Activated CD4-positive, alpha-beta T cell treated with anti-CD3 and anti-CD28 coated beads, Interleukin-2, amount 10 ng/mL, durations not matched to agents 24 days and 14 days (primary cell): ENCODE measurements at places on chromosomes 7 and 10.

- no peak for DNase-seq
- H3K36me3 ChIP-seq: no peaks in the 10 kb centered on the region
- H3K27me3 ChIP-seq: no peaks in the 10 kb centered on the region
- H3K27ac ChIP-seq: peak overlapping the region; percentile 86
- H3K4me3 ChIP-seq: peak overlapping the region; percentile 84
Measured at GRCh38 chr10:30784524-30784896, 155.0 kb upstream of the LYZL2 start.

DNA sequence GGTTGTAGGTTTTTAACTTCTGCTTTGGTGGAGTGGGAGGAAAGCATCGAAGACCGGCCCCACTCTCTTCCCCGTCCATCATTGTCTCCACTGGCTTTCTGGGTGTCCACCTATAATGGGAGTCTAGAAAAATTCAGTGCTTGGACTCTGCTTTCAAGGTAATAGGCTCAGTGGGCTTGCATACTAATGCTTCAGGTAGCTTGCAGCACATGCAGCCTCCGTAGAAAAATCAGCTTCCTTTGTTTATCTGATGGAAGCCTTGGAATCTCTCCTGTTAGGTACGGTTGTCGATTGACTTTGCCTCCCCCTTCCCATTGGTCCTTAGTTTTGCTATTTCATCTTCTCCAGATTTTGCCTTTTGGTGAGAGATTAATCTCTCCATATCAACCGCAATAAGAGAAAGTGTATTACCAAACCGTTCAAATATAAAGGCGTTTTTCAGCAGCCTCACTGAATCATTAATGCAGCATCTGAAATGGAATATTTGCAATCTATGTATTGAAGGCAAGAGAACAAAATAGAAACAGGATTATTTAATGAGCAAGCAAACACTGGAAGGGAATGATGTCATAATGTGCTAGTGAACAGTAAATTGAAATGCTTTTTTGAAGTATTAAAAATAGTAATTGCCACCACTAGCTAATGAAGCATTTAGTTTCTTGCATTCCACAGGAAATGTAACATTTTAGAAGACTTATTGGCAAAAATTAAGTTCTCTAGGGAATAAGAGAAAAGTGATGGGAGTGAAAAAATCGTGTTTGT is 944 bp downstream of the AVL9 start:
- no peak for DNase-seq
- H3K27ac ChIP-seq: peak overlapping the region; percentile 98
- peaks cover 30% of the 10 kb centered on the region for H3K4me1 ChIP-seq
- H3K27me3 ChIP-seq: no peaks in the 10 kb centered on the region

DNA sequence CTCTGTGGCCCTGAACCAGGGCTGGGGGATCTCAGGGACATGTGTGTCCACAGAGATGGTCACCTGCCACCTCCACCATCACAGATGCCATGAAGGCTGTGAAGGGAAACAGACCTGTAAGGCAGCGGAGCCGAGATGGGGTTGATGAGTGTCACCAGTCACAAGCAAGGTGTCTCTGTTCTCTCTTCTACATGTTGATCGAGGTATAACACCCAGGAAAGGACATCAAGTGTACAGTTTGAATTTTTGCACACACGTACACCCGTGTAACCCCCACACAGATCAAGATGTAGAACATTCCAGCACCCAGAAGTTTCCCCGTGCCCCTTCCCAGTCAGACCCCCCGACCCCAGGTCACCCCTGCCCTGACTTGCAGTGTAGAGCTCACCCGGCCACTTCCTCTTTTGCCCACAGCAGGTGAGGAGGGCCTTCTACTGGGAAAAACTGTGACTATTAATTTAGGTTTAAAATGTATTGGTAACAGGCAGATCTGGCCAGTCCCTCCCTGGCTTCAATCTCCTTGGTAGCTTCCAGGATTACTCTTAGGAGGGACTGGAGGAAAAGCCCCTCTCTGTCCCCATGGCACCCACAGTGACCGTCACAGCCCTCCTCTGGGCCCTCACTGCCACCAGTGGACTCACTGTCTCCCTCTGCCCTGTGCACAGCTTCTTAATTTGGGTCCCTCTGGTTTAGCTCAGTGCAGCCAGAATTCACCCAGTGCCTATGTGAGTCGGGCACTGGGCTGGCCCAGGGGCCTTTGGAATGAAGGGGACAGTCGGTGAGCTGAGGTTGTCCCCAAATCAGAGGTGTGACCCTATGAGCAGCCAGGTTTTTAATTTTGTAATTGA is 108.2 kb downstream of the LHPP start:
- no peak overlapping the region for H3K4me3 ChIP-seq
- H3K27me3 ChIP-seq: no peaks in the 10 kb centered on the region
- H3K36me3 ChIP-seq: no peaks in the 10 kb centered on the region

DNA sequence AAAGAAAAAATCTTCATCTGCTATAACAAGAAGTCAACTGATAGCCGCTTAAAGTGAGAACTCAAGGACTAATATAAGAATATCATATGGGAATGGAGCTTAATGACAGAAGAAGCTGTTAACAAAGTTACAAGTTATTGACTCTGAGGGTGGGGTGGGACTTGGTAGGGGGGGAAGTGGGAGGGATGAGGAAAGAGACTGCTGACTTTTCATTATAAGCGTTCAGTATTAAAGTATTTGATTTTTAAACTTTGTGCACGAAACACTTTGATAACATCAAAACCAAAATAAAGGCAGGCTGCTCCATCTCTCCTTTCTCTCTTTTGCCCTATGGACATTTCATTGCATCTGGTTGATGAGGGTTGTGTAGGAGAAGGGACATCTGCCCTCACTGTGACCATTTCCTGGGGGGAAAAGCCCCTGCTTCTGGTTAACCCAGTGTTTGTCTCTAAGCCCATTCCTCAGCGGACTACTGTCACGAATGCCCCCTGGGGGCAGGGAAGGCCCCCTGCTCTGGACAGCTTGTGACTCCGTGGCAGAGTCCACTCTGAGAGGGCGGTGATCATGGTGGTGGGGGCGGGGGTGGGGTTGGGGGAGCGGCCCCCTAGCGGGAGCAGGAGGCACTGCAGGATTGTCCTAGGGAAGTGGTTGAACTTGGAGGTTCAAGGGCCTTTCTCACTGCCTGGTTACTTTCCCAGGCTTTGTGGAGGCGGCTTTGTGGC is 17.4 kb downstream of the SLC13A4 start:
- H3K4me1 ChIP-seq: no peaks in the 10 kb centered on the region
- peak; percentile 67 for DNase-seq
- no peak overlapping the region for H3K4me3 ChIP-seq
- H3K36me3 ChIP-seq: no peaks in the 10 kb centered on the region
- H3K27me3 ChIP-seq: no peaks in the 10 kb centered on the region
- H3K27ac ChIP-seq: no peak overlapping the region

DNA sequence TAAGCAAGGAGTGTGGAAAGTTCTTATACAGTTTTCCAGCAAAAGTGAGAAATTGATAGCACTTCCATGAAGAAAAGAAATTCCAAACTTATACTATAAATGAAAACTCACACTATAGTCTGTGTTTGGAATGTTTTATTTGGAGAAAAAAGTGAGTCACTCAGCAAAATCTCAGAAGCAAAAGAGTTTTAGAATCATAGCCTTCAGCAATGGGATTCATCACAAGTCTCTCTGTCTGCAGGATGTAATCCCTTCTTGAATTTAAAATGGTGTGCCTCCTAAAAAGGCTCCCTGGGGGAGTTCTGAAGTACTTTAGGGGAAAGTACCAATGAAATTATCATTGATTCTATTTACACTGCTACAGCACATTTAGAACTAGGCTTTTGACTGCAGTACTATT is 756.4 kb downstream of the XPNPEP1 start:
- no peak overlapping the region for H3K4me3 ChIP-seq
- no peak overlapping the region for H3K27ac ChIP-seq
- DNase-seq: no peak
- no peaks in the 10 kb centered on the region for H3K36me3 ChIP-seq
- no peaks in the 10 kb centered on the region for H3K27me3 ChIP-seq

DNA sequence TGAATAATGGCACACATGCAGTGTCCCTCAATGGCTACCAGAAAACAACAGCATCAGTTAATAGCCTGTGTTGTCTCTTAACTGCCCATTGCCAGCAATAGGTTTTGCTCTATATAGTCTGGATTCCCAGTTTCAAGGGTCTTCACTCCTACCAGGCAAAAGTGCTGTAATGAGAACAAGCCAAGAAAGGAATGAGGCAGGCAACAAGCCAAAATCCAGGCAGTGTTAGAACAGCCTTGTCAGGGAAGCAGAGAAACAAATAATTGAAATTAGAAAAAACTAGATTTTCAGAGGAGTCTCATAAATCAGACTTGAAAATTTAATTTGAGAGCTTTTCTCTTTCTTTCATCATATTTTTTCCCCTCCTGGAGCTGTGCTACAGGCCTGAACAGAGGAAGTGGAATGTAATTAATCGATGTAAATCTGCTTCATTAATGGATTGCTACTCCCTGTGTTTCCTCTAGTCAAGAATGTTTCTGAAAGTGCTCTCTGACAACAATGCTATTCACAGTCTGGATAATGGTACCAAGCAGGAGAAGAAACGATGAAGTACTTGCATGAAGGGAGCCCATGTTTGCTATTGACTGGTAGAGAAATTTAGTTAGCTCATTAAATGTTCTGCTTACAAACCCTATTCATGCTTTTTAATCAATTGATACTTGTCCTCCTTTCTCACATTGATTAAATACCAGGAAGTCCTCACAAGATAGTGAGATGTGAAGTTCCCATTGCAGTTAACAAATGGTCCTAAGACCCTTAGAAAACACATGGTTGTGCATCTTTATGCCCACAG is 202.0 kb upstream of the LRRTM3 start:
- H3K27me3 ChIP-seq: no peaks in the 10 kb centered on the region
- H3K4me1 ChIP-seq: no peaks in the 10 kb centered on the region
- H3K27ac ChIP-seq: no peak overlapping the region
- no peak for DNase-seq
- H3K36me3 ChIP-seq: no peaks in the 10 kb centered on the region

- no peak overlapping the region for H3K4me3 ChIP-seq
- H3K4me1 ChIP-seq: peaks cover 2% of the 10 kb centered on the region
- no peaks in the 10 kb centered on the region for H3K36me3 ChIP-seq
- H3K27me3 ChIP-seq: peaks cover 2% of the 10 kb centered on the region
- H3K27ac ChIP-seq: no peak overlapping the region
Measured at GRCh38 chr7:104873401-104873800, 140.6 kb upstream of the KMT2E start.

DNA sequence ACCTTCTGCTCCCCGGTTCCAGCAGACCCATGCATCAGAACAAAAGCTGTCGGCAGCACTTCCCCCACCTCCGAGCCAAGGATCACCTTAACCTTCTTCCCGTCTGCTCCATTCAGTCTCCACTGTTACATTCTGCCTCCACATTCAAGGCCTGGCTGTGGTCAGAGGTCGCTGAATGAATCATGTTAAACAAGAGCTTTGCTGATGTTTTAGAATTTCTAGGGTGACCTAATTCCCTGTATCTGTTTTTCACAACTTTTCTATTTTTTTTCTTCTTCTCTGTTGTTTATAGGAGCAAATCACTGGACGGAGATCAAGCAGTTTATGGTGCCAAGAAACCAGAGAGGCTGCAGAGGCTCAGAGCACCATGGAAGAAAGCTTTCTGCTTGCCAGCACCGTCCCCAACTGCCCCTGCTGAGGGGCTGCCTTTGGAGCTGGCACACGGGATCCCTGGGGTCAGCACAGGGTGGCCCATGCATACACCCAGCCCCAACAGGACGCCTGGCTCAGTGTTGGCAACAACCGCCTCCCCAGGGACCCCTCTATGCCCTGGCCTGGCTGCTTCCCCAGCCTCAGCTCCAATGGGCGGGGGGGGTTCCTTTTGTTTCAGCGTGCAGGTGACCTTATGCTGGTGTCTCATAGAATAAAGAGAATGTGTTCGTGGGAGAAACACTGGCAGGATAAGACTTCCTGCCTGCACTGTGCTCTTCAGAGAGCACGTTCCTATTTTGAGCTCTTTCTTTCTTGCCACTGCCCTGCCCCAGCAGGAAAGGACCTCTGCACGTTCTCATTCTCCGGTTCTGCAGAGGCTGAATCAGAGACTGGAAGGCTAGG is 182.7 kb upstream of the LYZL2 start:
- H3K4me1 ChIP-seq: peaks cover 27% of the 10 kb centered on the region
- H3K4me3 ChIP-seq: peak overlapping the region; percentile 50
- H3K27me3 ChIP-seq: no peaks in the 10 kb centered on the region

GRCh38 chr7:40120020-40120419 is 14.4 kb downstream of the MPLKIP start:
- no peak overlapping the region for H3K4me3 ChIP-seq
- H3K27ac ChIP-seq: no peak overlapping the region
- H3K4me1 ChIP-seq: peaks cover 2% of the 10 kb centered on the region
- peaks cover 6% of the 10 kb centered on the region for H3K36me3 ChIP-seq

GRCh38 chr7:91852263-91852741 is 28.2 kb downstream of the MTERF1 start:
- H3K4me3 ChIP-seq: no peak overlapping the region
- H3K27me3 ChIP-seq: no peaks in the 10 kb centered on the region
- H3K36me3 ChIP-seq: no peaks in the 10 kb centered on the region
- DNase-seq: no peak
- no peak overlapping the region for H3K27ac ChIP-seq

DNA sequence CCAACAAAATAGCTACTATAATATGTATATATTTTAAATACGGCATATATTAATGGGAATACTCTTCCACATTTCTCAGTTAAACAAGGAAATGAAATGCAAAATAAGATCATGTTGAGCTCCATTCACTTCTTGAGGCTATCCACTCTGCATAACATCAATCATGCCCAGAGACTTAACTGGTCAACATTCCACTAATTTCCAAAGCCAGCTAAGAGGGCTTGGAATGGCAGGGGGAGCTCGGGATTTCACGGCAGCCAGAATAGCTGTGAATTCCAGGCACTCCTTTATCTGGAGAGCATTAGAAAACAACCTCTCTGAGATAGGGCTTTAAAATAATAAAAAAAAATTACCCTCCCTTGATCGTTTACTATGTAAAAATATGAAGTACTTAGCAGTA is 194.9 kb upstream of the CDCA7L start:
- DNase-seq: no peak
- H3K4me1 ChIP-seq: no peaks in the 10 kb centered on the region
- no peak overlapping the region for H3K27ac ChIP-seq
- no peak overlapping the region for H3K4me3 ChIP-seq
- no peaks in the 10 kb centered on the region for H3K36me3 ChIP-seq
- H3K27me3 ChIP-seq: peaks cover 9% of the 10 kb centered on the region

DNA sequence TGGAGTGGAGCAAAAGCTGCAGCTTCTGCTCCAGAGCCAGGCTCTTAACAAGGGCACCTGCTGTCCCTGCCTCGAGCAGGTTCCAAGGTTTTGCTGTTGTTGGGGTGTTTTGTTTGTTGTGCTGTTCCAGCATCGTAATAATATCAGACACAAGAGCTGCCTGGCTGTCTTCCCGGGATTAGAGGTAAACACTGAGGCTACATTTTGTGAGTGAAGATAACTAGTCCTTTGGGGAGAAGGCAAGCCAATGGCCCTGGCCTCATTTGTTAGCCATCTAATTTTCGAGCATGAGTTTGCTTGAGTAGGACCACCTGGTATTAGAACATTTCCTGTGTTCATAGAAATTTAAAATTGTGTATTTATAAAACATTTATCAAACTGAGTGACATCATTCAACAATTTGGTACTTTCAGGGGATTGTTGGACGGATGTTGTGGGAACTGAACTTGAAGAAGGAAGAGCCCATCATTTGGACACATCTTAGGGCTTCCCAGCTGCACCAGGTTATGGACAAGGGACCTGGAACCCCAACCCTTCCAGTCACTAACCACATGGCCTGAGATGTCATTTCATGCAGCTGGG is 555.0 kb downstream of the TNS3 start:
- DNase-seq: peak; percentile 33
- no peaks in the 10 kb centered on the region for H3K36me3 ChIP-seq
- H3K4me3 ChIP-seq: no peak overlapping the region
- no peak overlapping the region for H3K27ac ChIP-seq
- H3K4me1 ChIP-seq: no peaks in the 10 kb centered on the region
- H3K27me3 ChIP-seq: no peaks in the 10 kb centered on the region

GRCh38 chr10:114166043-114166442 is 8.0 kb downstream of the CCDC186 start:
- H3K27me3 ChIP-seq: no peaks in the 10 kb centered on the region
- H3K27ac ChIP-seq: no peak overlapping the region
- H3K4me3 ChIP-seq: no peak overlapping the region
- H3K4me1 ChIP-seq: peaks cover 7% of the 10 kb centered on the region
- DNase-seq: no peak
